ENCODE measurements at places on chromosomes 1 and 21. TPM values are rescaled to one million over a fixed set of nuclear protein-coding genes. Genes with fewer than 3 reads are reported as not detected.

- H3K27me3 ChIP-seq = no peaks in the 10 kb centered on the region
- no peak overlapping the region for H3K27ac ChIP-seq
- DNase-seq = peak; percentile 71
- no peaks in the 10 kb centered on the region for H3K36me3 ChIP-seq
Observed at GRCh38 chr1:40919475-40920011, 57.4 kb upstream of the CITED4 start.

- H3K27me3 ChIP-seq = peaks cover 51% of the 10 kb centered on the region
- no peak overlapping the region for H3K27ac ChIP-seq
- no peak overlapping the region for H3K4me3 ChIP-seq
- no peaks in the 10 kb centered on the region for H3K36me3 ChIP-seq
- peak; percentile 17 for DNase-seq
Observed at GRCh38 chr1:4726620-4727341, 72.4 kb downstream of the AJAP1 start.

Gene SYNC
- 1.1 TPM for total RNA-seq

DNA sequence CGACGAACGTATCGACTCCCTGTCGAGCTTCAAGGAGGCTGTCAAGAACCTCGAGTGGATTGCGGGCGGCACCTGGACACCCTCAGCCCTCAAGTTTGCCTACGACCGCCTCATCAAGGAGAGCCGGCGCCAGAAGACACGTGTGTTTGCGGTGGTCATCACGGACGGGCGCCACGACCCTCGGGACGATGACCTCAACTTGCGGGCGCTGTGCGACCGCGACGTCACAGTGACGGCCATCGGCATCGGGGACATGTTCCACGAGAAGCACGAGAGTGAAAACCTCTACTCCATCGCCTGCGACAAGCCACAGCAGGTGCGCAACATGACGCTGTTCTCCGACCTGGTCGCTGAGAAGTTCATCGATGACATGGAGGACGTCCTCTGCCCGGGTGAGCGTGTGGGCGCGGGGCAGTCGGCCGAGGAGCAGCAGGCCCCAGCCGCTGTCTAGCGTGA lies 28.0 kb downstream of the COL6A2 start:
- no peak overlapping the region for H3K27ac ChIP-seq
- no peaks in the 10 kb centered on the region for H3K27me3 ChIP-seq
- no peak for DNase-seq
- no peak overlapping the region for H3K4me3 ChIP-seq
- no peaks in the 10 kb centered on the region for H3K4me1 ChIP-seq

DNA sequence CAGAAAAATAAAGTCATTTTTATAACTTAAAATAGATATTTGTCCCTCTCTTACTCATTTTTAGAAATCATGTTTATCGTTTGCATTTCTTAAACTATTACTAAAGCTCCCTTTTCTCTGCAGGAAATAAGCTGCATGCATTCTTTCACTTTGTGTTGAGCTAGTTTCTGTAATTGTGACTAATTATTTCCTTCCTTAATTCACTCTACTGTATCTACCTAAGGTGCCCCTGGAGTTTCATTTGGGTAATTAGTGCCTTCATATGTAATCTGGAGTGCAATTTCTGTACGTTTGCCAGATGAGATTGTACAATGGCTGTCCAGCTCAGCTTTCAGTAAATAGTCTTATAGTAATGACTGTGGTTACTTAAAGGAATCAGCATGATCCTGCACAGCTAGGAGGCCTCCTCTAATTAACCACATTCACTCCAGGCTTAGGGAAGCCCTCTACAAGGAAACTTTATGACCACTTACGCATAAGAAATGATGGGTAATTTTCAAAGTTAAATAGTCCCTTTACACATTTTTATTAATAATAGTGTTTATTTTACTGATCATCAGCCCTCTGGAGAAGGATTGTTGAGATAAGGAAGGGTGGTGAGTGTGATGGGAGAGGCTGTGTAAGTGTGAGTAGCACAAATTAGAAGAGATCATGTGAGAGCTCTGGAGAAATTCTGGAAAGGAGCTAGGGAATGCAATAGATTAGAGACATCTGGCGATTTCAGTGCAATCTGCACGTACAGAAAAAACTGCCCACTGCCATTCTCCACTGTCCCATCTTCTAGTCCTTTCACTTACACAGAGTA lies 86.8 kb downstream of the LRRC8C start:
- H3K27ac ChIP-seq = no peak overlapping the region
- no peak overlapping the region for H3K4me3 ChIP-seq
- no peaks in the 10 kb centered on the region for H3K27me3 ChIP-seq
- no peaks in the 10 kb centered on the region for H3K4me1 ChIP-seq
- no peak for DNase-seq

GRCh38 chr1:40309374-40310128 lies 7.5 kb downstream of the COL9A2 start:
- H3K36me3 ChIP-seq = no peaks in the 10 kb centered on the region
- H3K4me3 ChIP-seq = no peak overlapping the region
- H3K4me1 ChIP-seq = peaks cover 23% of the 10 kb centered on the region
- no peaks in the 10 kb centered on the region for H3K27me3 ChIP-seq
- no peak overlapping the region for H3K27ac ChIP-seq
- DNase-seq = no peak

- no peak overlapping the region for H3K27ac ChIP-seq
- H3K4me1 ChIP-seq = peaks cover 9% of the 10 kb centered on the region
- no peak overlapping the region for H3K4me3 ChIP-seq
- no peaks in the 10 kb centered on the region for H3K36me3 ChIP-seq
- DNase-seq = no peak
Observed at GRCh38 chr1:50634251-50634650, 211.0 kb upstream of the DMRTA2 start.

- no peaks in the 10 kb centered on the region for H3K27me3 ChIP-seq
- H3K27ac ChIP-seq = no peak overlapping the region
- H3K4me3 ChIP-seq = no peak overlapping the region
Observed at GRCh38 chr1:157504646-157505045, 47.7 kb downstream of the FCRL5 start.

DNA sequence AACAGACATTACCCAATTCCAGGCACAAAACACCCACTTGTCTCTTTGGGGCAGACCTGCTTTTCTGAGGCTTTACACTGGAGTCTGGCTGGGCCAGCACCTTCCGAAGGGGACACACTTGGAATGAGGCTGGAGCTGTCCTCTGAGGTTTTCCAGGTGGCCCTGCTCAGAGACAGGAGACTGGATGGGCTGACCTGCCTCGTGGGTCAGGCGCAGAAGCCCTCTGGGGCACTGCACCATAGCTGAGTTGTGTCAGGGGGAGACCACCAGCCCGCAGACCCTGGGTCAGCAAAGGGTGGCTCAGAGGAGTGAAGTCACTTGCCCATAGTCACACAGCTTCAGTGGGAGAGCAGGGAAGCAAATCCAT lies 1.8 kb downstream of the SH2D5 start:
- H3K4me3 ChIP-seq = no peak overlapping the region
- H3K27ac ChIP-seq = no peak overlapping the region
- H3K4me1 ChIP-seq = peaks cover 8% of the 10 kb centered on the region
- DNase-seq = no peak
- no peaks in the 10 kb centered on the region for H3K36me3 ChIP-seq

- no peak for DNase-seq
- H3K4me1 ChIP-seq = peaks cover 14% of the 10 kb centered on the region
- H3K4me3 ChIP-seq = no peak overlapping the region
Observed at GRCh38 chr1:63264161-63264560, 58.2 kb upstream of the FOXD3 start.
